Hematopoietic multipotent progenitor cell treated with erythropoietin and hydrocortisone succinate and interleukin-3 and kit ligand, for 4 days (in vitro differentiated cells): ENCODE measurements at places on chromosomes 6 and 20.
A peak's percentile ranks its signal among the peaks of the same experiment; 100 is the strongest.

DNA sequence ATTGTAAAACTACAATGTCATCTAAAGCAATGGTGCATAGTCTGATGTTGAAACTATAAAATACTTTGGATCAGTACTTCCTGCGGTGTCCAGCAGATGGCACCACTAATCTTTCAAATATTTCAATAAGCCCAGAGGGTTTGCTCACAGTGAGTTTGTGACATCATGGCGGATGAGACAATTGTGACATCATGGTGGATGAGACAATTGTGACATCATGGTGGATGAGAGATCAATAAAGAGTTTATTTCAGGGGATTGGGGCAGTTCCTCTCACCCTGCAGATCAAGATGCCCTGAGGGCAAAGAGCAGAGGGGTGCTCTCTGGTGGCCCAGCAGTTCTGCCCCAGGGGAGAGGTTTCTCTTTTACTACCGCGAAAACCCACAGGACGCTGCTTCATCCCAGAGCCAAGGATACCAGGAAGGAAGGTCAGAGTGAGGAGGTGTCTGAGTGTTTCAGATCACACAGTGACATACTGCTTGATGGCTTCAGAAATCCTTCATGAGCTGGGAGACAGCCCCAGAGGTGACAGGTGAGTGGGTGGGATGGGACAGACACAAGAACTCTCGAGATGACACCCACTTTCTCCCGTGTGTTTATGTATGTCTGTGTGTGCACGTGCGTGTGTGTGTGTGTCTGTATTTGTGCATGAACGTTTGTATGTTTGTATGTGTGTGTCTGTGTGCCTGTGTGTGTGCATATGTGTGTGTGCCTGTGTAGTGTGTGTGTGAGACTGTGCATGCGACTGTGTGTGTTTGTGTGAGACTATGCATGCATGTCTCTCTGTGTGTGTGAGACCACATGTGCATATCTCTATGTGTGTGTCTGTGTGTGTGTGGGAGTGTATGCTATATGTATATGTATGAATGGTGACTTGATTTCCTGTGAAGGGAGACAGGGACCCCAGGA lies 7.3 kb upstream of the ULBP2 start:
- peak; percentile 86 for DNase-seq

GRCh38 chr6:14292119-14292518 lies 174.5 kb downstream of the CD83 start:
- no peak for DNase-seq

GRCh38 chr6:165686596-165687365 lies 23.7 kb upstream of the PDE10A start:
- DNase-seq = no peak

- no peak for DNase-seq
These were observed 8.8 kb downstream of the GSTA2 start for GRCh38 chr6:52754443-52754842.
